ENCODE measurements at places on chromosomes 7 and 10.
A peak's percentile ranks its signal among the peaks of the same experiment; 100 is the strongest.

GRCh38 chr10:47438857-47439474 lies 44.9 kb downstream of the ANXA8 start:
- DNase-seq, result no peak

- peak; percentile 42 for DNase-seq
Observed at GRCh38 chr10:124539935-124540641, 78.5 kb downstream of the LHPP start.

DNA sequence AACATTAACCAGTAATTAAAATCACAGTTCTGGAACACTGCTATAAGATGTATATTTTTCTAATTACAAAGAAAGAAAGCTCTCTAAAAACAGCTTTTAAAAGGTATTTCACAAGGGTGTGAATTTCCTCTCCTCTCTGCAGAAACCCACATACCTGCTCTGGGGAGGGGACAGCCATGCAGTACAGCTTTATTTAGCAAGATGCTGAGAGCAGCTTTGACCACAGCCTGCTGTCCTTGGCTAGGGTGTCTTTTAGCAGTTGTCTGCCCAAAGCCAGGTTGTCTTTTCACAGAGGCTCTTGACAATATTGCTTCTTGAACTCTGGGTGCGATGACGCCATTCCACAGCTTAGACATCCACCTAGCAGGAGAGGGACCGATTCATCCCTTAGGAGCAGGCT lies 148.3 kb downstream of the CTTNBP2 start:
- no peak for DNase-seq

GRCh38 chr7:97018126-97018601 lies 6.5 kb downstream of the DLX5 start:
- no peak for DNase-seq

GRCh38 chr10:43124574-43125273 lies 13.5 kb upstream of the CSGALNACT2 start:
- no peak for DNase-seq

DNA sequence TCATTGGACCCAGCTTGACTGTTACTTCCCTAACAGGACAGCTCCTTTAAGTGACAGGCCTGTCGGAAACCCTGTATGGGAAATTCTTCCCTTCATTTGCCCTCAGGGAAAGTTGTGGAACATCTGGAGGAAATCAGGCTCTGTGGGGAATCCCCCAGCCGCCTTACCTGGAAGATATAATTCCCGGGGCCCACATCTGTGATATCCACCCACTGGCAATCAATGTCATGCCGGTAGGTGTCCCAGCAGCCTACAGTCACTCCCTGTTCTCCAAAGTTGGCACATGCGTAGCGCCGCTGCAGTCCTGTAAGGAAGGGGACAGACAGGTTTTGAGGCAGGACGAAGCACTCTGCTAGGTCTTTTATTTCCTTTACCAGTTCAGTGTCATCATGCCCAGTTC lies 16.6 kb downstream of the LOXL4 start:
- no peak for DNase-seq
